ENCODE measurements at places on chromosomes 5 and 9. TPM values are rescaled to one million over a fixed set of nuclear protein-coding genes. Genes with fewer than 3 reads are reported as not detected.

DNA sequence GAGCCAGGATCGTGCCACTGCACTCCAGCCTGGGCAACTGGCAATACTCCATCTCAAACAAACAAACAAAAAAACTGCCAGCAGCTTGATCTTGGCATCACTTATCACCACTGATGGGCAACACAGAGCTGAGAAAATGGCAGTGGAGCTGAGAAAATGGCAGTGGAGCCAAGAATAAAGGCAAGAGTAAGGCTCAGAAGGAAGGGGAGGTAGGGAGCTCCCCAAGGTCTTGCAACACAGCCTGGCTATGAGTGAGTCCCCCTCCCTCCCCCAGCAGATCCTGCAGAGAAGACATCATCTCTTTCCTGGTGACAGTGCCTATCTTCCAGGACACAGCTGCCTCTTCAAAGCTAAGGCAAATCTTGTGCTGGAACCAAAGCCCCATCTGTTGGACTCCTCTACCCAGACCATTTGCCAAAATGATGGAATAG is 70.3 kb downstream of the UGCG start:
- no peak overlapping the region for H3K4me3 ChIP-seq
- H3K27ac ChIP-seq, result no peak overlapping the region
- no peaks in the 10 kb centered on the region for H3K36me3 ChIP-seq

- no peaks in the 10 kb centered on the region for H3K36me3 ChIP-seq
- no peak for DNase-seq
- H3K27ac ChIP-seq, result no peak overlapping the region
- no peaks in the 10 kb centered on the region for H3K27me3 ChIP-seq
- H3K4me1 ChIP-seq, result peaks cover 45% of the 10 kb centered on the region
- no peak overlapping the region for H3K4me3 ChIP-seq
Measured at GRCh38 chr9:18477121-18477660, 3.2 kb downstream of the ADAMTSL1 start.

DNA sequence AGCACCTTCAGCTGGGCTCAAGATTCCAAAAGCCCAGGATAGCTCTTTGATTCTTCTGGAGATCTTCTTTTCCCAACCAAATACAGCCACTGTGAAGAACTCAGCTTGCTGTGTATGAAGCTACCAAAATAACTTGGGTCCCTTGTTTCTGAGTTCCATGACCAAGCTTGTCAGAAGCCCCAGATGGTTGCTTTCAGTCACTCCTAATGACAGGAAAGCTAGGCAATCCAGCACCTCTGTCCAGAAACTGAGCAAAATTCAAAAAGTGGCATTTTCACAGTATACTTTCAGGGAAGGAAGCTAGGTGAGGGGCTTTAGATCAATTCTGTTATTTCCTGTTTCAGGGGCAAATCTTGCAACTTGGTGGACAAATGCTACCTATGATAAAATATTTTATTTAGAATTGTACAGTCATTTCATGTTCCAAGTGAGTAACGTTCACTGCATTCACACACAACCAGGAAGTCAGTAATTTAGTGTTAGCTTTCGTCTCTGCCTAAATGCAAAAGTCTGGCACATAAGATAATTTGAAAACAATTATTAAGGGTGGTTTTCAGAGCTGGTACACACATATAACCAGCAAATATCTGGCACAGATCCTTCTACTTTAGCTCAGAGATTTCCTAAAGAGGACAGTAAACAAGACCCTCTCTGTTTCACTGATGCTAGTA is 330.1 kb downstream of the GLIS3 start:
- no peak overlapping the region for H3K4me3 ChIP-seq
- peaks cover 14% of the 10 kb centered on the region for H3K4me1 ChIP-seq
- H3K27me3 ChIP-seq, result no peaks in the 10 kb centered on the region
- peaks cover 5% of the 10 kb centered on the region for H3K36me3 ChIP-seq
- no peak for DNase-seq
- H3K27ac ChIP-seq, result no peak overlapping the region

DNA sequence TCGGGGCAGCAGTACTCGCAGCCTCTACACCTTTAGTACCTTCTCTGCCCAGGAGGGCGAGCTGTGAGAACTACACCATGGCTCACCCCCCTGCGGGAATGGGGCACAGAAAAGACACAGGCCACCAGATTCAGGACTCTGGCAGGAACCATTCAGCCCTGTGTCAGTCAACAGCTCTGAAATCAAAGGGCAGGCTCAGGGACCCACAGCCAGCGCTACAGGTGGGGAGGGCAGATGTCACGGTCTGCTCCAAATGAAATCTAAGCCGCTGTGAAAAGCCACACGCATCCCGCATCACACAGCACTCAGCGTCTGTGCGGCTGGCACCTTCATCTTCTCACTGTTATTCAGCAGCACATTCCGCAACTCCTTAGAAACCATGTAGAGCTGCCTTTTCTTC is 27.9 kb downstream of the NSUN2 start:
- H3K4me3 ChIP-seq, result no peak overlapping the region
- H3K27ac ChIP-seq, result no peak overlapping the region
- no peaks in the 10 kb centered on the region for H3K27me3 ChIP-seq
- H3K36me3 ChIP-seq, result peaks cover 8% of the 10 kb centered on the region

DNA sequence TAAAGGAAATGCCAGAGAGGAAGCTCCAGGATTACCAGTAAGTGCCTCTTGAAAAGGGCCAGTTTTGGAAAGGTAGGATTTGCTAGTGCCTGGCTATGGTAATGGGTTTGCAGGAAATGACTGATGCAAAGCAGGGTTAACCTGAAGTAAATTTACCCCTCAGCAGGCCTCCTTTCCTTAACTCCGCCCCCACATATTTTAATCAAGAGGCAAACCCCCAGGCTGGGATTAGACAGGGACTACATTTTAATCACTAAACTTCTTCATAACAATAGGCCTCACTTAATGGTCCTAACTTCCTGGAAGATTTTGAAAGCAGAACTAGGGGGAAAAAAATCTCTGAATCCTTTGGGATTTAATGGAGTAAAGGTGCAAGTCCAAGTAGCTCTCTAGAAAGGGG is 10.2 kb upstream of the SLC1A3 start:
- DNase-seq, result no peak
- peaks cover 5% of the 10 kb centered on the region for H3K4me1 ChIP-seq
- H3K27ac ChIP-seq, result no peak overlapping the region
- no peaks in the 10 kb centered on the region for H3K27me3 ChIP-seq

GRCh38 chr5:154541553-154541952 is 63.5 kb upstream of the HAND1 start:
- no peaks in the 10 kb centered on the region for H3K27me3 ChIP-seq
- H3K36me3 ChIP-seq, result no peaks in the 10 kb centered on the region
- H3K4me3 ChIP-seq, result no peak overlapping the region

GRCh38 chr5:10607023-10607665 is 43.3 kb downstream of the ANKRD33B start:
- H3K27ac ChIP-seq, result no peak overlapping the region
- H3K4me3 ChIP-seq, result no peak overlapping the region
- H3K27me3 ChIP-seq, result no peaks in the 10 kb centered on the region
- peak; percentile 59 for DNase-seq

GRCh38 chr5:160108124-160108523 is 11.1 kb downstream of the PWWP2A start:
- H3K36me3 ChIP-seq, result peaks cover 11% of the 10 kb centered on the region
- DNase-seq, result no peak
- no peak overlapping the region for H3K27ac ChIP-seq
- H3K4me3 ChIP-seq, result no peak overlapping the region
- no peaks in the 10 kb centered on the region for H3K4me1 ChIP-seq

DNA sequence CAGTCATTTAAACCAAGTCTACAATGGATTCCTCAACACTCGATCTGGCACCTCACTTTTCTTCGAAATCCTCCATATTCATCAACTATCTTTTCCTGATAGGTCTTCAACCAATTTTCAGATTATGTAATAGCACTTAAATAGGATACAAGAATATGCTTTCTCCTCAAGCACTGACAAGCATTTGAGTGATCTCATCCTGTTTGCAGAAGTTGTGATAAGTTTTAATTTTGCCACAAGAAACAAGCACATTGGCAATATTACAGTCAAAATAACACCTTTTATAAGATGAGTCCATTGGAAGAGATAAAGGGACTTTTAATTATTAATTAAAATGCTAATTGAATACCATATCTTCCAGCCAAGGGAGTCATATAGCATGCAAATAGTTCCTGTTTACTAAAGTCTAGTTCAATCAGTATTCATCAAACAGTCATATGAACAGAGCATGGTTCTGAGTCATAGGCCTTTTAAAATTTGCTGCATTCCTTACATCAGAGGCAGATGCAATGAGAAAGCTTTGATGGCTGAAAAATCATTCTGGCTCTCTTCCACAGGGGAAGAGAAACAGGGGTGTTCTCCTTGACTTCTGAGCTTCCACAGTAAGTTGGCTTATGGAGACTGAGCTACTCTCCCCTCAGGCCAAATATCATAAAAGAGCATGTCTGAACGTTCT is 32.7 kb upstream of the ZCCHC9 start:
- no peaks in the 10 kb centered on the region for H3K27me3 ChIP-seq
- no peak overlapping the region for H3K4me3 ChIP-seq
- no peaks in the 10 kb centered on the region for H3K36me3 ChIP-seq
- peaks cover 16% of the 10 kb centered on the region for H3K4me1 ChIP-seq
- H3K27ac ChIP-seq, result no peak overlapping the region

DNA sequence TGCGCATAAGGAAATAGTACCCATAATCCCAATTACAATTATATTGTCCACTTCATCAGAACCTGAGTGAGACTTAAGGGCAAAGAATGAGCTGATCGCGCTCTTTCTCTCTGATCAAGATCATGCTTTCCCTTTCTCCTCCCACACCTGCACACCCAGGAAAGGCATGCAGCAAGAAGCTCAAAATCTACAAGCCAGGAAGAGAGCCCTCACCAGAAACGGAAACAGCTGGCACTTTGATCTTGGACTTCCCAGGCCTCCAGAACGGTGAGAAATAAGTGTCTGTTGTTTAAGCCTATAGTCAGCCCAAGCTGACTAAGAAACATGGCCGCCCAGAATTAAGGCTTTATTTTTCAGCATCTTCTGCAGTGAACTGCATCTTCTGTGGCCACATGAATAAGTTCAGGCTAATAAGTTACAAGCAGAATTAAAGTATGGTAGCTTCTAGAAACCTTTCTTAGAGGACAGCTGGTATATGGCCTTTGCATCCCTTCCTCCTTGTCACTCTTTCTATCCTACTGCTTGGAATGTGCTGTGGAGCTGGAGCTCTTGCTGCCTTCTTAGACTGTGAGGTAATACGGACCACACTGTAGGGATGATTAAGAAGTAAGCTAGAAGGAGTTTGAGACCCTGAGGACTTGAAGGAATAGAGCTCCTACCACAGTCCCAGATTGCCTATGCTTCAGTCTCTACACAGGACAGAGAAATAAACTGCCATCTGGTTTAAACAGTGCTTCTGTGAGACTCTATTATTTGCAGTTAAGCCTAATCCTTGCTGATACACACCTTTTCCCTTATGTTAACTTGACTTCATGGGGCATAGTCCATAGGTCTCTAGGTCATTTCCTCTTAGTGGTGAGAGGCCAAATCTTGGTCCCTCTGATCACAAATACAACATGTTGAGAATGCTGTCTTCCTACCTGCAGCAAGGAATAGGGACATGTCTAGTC is 17.2 kb downstream of the OR2S2 start:
- no peaks in the 10 kb centered on the region for H3K4me1 ChIP-seq
- DNase-seq, result no peak
- H3K4me3 ChIP-seq, result no peak overlapping the region
- H3K36me3 ChIP-seq, result no peaks in the 10 kb centered on the region
- H3K27ac ChIP-seq, result no peak overlapping the region

- H3K4me1 ChIP-seq, result no peaks in the 10 kb centered on the region
- no peak for DNase-seq
- no peak overlapping the region for H3K4me3 ChIP-seq
- no peaks in the 10 kb centered on the region for H3K27me3 ChIP-seq
- no peaks in the 10 kb centered on the region for H3K36me3 ChIP-seq
Measured at GRCh38 chr5:25255128-25255527, 610.4 kb upstream of the CDH10 start.

GRCh38 chr5:176789873-176790615 is 20.3 kb upstream of the UNC5A start:
- no peak overlapping the region for H3K27ac ChIP-seq
- peaks cover 37% of the 10 kb centered on the region for H3K4me1 ChIP-seq
- no peaks in the 10 kb centered on the region for H3K36me3 ChIP-seq
- H3K4me3 ChIP-seq, result no peak overlapping the region
- peaks cover 12% of the 10 kb centered on the region for H3K27me3 ChIP-seq

DNA sequence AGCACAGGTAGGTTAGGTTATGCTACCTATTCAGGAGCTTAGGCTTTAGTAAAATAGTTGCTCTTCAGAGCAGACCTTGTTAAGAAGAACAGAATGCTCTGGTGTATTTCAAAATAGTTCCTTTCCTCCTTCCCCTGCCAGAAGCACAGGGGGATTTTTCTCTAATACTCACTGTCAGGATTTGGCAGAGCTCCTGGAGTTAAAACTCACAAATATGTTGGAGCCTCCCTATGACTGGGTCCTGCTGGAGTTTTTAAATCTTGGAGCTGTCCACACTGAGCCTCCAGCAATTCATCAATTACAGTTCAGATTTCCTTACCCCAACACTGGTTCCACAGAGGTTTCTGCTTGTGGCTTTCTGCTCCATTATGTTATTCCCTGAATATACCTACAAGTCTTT is 1233.8 kb upstream of the WWC1 start:
- no peak for DNase-seq
- peaks cover 13% of the 10 kb centered on the region for H3K4me1 ChIP-seq
- H3K36me3 ChIP-seq, result no peaks in the 10 kb centered on the region
- H3K4me3 ChIP-seq, result no peak overlapping the region
- H3K27me3 ChIP-seq, result no peaks in the 10 kb centered on the region

- no peaks in the 10 kb centered on the region for H3K27me3 ChIP-seq
- no peaks in the 10 kb centered on the region for H3K36me3 ChIP-seq
- DNase-seq, result no peak
Measured at GRCh38 chr9:133738640-133739225, 581 bp upstream of the SARDH start.

DNA sequence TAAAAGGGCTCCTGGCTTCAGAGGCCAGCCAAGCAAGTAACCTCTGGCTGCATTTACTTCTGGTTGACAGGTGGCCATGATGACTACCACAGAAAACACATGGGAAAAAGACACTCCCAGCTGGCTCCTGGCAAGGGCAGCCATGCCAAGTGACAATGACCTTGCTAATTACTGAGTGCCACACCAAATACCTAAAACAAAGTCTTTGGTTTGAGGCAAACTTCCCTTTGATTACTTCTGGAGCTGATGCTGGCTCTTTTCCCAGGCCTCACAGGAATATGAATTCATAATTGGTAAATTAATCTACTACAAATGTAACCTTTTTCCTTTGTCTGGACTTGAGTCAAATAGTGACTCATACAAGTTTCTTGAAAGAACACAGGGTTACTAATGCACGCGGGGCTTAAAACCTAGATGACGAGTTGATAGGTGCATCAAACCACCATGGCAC is 61.0 kb downstream of the LPAR1 start:
- no peaks in the 10 kb centered on the region for H3K27me3 ChIP-seq
- no peak for DNase-seq
- no peak overlapping the region for H3K27ac ChIP-seq
- H3K4me1 ChIP-seq, result no peaks in the 10 kb centered on the region
- H3K36me3 ChIP-seq, result no peaks in the 10 kb centered on the region

ACSL6 gene
- not detected for total RNA-seq

CARTPT gene
- total RNA-seq, result not detected

FAM221B gene
- total RNA-seq, result not detected

RETREG1 gene
- total RNA-seq, result 3.0 TPM

GFRA3 gene
- not detected for total RNA-seq

GGTA1 gene
- not detected for total RNA-seq

CAMK4 gene
- 5.0 TPM for total RNA-seq

ADCY2 gene
- total RNA-seq, result 1.2 TPM

ADGRD2 gene
- 0.43 TPM for total RNA-seq

CCIN gene
- not detected for total RNA-seq

LEAP2 gene
- 3.6 TPM for total RNA-seq

KCNN2 gene
- 5.2 TPM for total RNA-seq

SLC6A19 gene
- total RNA-seq, result not detected

ENDOG gene
- 3.2 TPM for total RNA-seq
